Dermis blood vessel endothelial cell (primary cell): ENCODE measurements at places on chromosomes 2 and 18. TPM values are rescaled to one million over a fixed set of nuclear protein-coding genes. Genes with fewer than 3 reads are reported as not detected.

The C2orf66 gene
- under 0.01 and 0.14 TPM in 2 replicates for total RNA-seq

The KYNU gene
- total RNA-seq, result 0.17 TPM in 1 of 2 replicates, not detected in the other

The BOD1L2 gene
- not detected in 2 replicates for total RNA-seq

The RAB6C gene
- under 0.01 TPM in 1 of 2 replicates, not detected in the other for total RNA-seq
